Large intestine (tissue), 12 donors: ENCODE measurements at places on chromosomes 16 and 17. TPM values are rescaled to one million over a fixed set of nuclear protein-coding genes. Genes with fewer than 3 reads are reported as not detected.

The CX3CL1 gene
- 30.6 TPM for polyA plus RNA-seq

The CCL7 gene
- polyA plus RNA-seq: not detected

DNA sequence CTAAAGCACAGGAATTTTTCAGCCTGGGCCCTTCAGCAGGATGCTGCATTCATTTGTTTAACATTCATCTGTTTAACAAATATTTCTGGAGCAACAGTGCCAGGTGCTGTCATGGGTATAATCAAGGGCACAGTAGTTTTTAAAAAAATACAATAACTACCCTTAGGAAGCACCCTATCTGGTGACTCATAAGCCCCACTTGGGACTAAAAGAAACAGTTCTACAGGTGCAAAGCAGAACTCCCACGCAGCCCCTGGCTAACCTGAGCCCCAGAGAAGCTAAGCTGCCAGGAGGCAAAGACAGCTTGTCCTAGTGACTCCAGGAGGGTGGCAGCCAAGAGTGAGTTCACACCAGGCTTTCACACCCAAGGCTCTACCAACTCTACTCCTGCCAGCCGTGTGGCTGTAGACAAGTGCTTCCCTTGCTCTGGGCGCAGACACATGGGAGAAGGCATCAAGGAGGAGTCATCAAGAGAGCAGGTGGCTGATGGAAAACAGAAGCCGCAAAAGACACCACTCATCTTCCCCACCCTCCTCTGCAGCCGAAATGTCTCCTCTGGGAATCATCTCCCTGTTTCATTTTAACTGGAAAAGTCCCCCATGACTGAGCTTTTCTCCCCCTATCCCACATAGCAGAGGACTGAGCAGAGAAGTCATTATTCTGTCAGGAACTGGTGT lies 14.4 kb downstream of the CUEDC1 start:
- H3K4me3 ChIP-seq: no peak overlapping the region
- no peaks in the 10 kb centered on the region for H3K36me3 ChIP-seq
- DNase-seq: no peak

The THOC6 gene
- 46.7 TPM for polyA plus RNA-seq

DNA sequence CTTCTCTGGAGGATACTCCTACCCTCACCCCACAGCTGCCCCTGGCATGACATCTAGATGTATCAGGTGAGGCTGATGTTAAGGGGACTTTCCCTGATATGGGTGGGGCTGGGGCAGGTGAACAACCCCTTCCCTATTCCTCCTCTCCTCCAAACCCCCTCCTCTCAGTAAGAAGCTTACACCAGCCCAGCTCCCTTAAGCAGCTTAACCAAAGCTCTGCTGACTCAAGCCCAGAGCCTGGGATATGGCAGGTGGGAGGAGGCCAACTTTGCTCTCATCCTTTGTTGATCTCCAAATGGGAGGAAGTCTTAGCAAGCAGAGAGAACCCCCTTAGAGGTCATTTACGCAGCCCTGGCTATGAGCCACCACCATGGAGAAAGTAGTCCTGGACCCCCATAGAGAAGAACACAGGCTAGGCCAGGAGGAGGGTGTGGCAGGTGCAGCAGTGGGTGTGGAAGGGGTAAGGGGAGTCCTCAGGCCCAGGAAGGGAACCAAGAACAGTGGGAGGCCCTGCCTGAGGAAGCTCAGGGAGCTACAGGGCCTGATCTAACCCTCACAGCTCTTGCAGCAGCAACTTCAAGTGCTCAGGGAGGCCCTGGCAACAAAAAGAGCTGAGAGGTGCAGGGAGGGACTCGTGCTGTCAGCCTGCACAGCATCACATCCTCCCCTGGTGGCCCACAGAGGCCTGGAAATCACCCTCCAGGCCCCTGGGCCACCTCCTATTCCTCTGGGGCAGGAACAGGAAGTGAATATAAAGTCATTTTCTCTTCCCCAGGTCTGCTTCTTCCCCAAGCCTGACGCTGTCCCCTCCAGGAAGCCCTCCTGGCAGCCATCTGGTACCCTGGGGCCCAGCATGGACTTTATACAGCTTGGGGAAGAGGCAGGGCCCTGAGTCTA lies 2.9 kb downstream of the UNC119 start:
- H3K4me1 ChIP-seq: peaks cover 69% of the 10 kb centered on the region
- no peaks in the 10 kb centered on the region for H3K27me3 ChIP-seq
- H3K36me3 ChIP-seq: peaks cover 26% of the 10 kb centered on the region
- no peak overlapping the region for H3K4me3 ChIP-seq

DNA sequence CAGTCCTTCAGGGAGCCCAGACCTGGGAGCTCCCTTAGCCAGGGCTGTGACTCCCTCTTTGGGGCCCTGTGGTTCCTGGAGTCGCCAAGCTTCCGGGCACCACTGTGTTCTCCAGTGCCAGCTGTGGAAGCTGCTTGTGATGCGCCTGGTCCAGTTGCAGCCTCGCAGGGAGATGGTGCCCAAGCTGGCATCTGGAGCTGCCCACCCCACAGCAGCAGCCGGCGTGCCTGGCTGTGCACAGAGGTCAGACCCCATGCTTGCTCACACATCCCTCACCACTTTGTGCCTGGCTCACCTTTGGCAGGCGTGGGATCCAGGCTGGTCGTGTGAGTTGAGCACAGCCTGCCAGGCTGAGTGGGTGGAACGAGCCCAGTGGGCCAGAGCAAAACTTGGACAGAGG lies 18.2 kb downstream of the RHOT1 start:
- no peaks in the 10 kb centered on the region for H3K4me1 ChIP-seq
- no peak overlapping the region for H3K4me3 ChIP-seq
- no peaks in the 10 kb centered on the region for H3K27me3 ChIP-seq
- no peak for DNase-seq
- H3K27ac ChIP-seq: no peak overlapping the region

The HID1 gene
- 42.3 TPM for polyA plus RNA-seq

- no peaks in the 10 kb centered on the region for H3K4me1 ChIP-seq
- H3K27me3 ChIP-seq: no peaks in the 10 kb centered on the region
- no peak overlapping the region for H3K27ac ChIP-seq
- DNase-seq: no peak
- no peak overlapping the region for H3K4me3 ChIP-seq
- no peaks in the 10 kb centered on the region for H3K36me3 ChIP-seq
Observed at GRCh38 chr17:26782153-26782552, 511.8 kb upstream of the WSB1 start.

The HSD11B2 gene
- 5.8 TPM for polyA plus RNA-seq

- no peaks in the 10 kb centered on the region for H3K27me3 ChIP-seq
- DNase-seq: no peak
- H3K4me3 ChIP-seq: no peak overlapping the region
- no peak overlapping the region for H3K27ac ChIP-seq
- peaks cover 2% of the 10 kb centered on the region for H3K4me1 ChIP-seq
- H3K36me3 ChIP-seq: no peaks in the 10 kb centered on the region
Observed at GRCh38 chr17:19487024-19487600, 46.5 kb upstream of the SLC47A1 start.

GRCh38 chr17:81285179-81285878 lies 9.8 kb downstream of the SLC38A10 start:
- H3K27ac ChIP-seq: peak overlapping the region; percentile 14
- H3K4me1 ChIP-seq: no peaks in the 10 kb centered on the region

DNA sequence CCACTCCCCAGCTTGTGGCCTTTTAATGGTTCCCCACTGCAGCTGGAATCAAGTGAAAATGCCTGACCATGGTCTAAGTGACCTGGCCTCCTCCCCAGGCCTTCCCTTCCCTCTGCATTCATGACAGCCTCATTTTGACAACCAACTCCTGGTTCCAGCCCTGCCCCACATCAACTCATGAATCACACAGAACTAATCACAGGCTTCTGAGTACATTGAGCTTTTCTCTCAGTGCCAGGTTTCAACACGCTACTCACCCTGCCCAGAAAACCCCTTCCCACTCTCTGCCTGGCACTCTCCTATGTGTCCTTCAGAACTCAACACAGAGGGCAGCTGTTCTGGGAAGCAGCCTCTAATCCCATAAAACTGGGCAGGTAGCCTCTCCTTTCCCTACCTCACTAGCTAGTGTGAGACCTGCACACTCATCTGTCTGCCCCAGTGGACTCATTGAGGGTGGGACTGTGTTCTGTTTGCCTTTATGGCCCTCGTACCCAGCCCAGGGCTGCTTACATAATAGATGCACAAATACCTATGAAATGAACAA lies 313.6 kb downstream of the GRIN2A start:
- no peaks in the 10 kb centered on the region for H3K27me3 ChIP-seq
- H3K36me3 ChIP-seq: no peaks in the 10 kb centered on the region
- DNase-seq: no peak

GRCh38 chr17:17913695-17914332 lies 58.4 kb downstream of the TOM1L2 start:
- H3K27me3 ChIP-seq: no peaks in the 10 kb centered on the region
- H3K4me1 ChIP-seq: peaks cover 15% of the 10 kb centered on the region
- DNase-seq: peak; percentile 94
- H3K4me3 ChIP-seq: no peak overlapping the region
- no peaks in the 10 kb centered on the region for H3K36me3 ChIP-seq

The CIITA gene
- 11.9 TPM for polyA plus RNA-seq

The SLC5A11 gene
- polyA plus RNA-seq: 10.0 TPM

GRCh38 chr17:27442702-27443101 lies 13.5 kb upstream of the KSR1 start:
- H3K36me3 ChIP-seq: no peaks in the 10 kb centered on the region
- no peak overlapping the region for H3K4me3 ChIP-seq
- no peaks in the 10 kb centered on the region for H3K27me3 ChIP-seq

The TUBB3 gene
- 60.9 TPM for polyA plus RNA-seq

The ABCC3 gene
- 53.7 TPM for polyA plus RNA-seq

The RAB26 gene
- 19.1 TPM for polyA plus RNA-seq

DNA sequence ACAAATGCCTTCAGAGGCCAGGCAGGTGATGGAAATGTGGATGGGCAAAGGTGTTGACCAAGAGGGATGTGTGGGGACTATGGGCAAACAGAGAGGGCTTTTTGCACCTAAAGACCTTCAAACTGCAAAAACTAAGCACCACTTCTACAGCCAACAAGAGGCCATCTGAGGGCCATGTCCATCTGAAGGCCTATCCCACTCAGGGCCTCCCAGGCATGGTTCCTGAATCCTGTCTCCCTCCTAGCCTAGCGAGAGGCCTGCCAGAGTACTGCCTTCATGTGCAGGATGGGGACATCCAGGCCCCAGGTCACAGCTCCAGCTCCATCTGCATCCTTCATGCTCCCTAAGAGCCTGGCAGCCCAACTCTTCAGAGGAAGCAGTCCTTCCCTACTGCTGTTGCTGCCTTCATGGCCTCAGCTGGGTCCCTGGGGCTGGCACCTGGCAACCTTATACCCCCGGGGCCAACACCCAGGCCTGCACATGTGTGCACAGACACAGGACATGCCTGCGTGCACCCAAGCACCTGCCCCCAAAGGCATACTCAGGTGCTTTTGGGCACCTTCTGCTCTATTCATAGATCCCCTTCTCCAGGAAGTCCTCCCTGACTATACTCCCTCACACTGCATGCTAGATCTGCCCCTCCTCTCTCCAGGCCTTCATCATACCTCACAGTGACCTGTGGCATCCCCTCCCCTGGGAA lies 95.2 kb downstream of the C16orf78 start:
- no peaks in the 10 kb centered on the region for H3K36me3 ChIP-seq
- no peak for DNase-seq
- no peak overlapping the region for H3K27ac ChIP-seq
- no peak overlapping the region for H3K4me3 ChIP-seq
- peaks cover 3% of the 10 kb centered on the region for H3K4me1 ChIP-seq

The HASPIN gene
- polyA plus RNA-seq: 2.7 TPM

The PRAC1 gene
- polyA plus RNA-seq: not detected

GRCh38 chr16:47463771-47464624 lies 2.9 kb downstream of the PHKB start:
- H3K4me1 ChIP-seq: peaks cover 3% of the 10 kb centered on the region
- no peak for DNase-seq
- H3K27me3 ChIP-seq: no peaks in the 10 kb centered on the region
- no peak overlapping the region for H3K4me3 ChIP-seq
- peaks cover 9% of the 10 kb centered on the region for H3K36me3 ChIP-seq
- no peak overlapping the region for H3K27ac ChIP-seq

DNA sequence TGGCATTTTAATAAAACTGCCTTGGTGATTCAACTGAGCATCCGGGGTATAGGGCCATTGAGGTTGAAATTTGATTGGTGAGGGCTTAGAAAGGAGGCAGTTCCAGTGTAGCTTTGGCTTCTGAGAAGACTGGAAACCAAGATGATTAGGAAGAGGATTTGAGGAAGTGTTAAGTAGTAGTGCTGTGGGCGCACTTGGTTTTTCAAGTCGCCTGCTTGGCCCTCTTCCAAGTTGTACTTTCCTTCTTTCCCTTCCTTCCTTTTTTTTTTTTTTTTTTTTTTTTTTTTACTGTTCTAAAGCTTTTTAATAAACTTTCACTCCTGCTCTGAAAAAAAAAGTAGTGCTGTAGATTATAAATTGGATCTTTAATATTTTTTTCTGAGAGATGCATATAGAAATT lies 320.5 kb downstream of the UTP18 start:
- H3K27ac ChIP-seq: no peak overlapping the region
- H3K4me1 ChIP-seq: no peaks in the 10 kb centered on the region
- H3K4me3 ChIP-seq: no peak overlapping the region
- no peak for DNase-seq

- no peak overlapping the region for H3K27ac ChIP-seq
- no peaks in the 10 kb centered on the region for H3K36me3 ChIP-seq
- DNase-seq: no peak
- no peaks in the 10 kb centered on the region for H3K4me1 ChIP-seq
Observed at GRCh38 chr16:80802138-80802537, 2.3 kb downstream of the CDYL2 start.
